ENCODE measurements at places on chromosomes 3 and 15.

- DNase-seq: no peak
Observed at GRCh38 chr3:178483704-178484103, 52.5 kb upstream of the KCNMB2 start.

DNA sequence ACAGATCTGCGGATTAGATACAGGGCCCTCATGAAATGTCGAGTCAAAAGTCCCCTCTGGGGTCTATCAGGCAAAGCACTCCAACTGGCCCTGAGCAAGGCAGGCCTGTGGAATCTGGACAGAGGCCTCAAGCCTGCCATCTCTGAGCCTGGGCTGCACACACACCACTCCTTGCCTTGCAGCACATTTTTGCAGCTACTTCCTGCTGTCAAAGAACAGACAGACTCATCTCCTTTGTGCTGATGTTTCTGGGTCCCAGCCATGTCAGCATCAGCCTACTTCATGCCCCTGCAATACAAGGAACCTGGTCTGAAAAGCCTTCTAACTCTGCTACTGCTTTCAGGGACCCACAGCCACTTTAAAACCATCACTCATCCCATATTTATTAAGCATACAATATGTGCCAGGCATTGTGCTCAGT, 60.6 kb upstream of the IL12A start:
- no peak for DNase-seq

DNA sequence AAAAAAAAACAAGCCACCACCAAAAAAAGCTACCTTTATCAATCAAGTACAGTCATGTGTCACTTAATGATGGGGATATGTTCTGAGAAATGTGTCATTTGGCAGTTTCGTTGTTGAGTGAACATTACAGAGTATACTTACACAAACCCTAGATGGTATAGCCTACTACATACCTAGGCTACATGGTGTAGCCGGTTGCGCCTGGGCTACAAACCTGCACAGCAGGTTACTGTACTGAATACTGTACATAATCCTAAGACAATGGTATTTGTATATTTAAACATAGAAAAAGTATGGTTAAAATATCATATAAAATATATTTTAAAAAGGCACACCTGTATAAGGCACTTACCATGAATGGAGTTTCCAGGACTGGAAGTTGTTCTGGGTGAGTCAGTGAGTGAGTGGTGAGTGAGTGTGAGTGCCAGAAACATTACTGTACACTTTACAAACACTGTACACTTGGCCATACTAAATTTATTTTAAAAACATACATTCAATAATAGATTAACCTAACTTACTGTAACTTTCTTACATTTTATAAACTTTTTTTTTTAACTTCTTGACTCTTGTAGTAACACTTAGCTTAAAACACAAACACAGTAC, 25.9 kb upstream of the JMJD7 start:
- DNase-seq: no peak

DNA sequence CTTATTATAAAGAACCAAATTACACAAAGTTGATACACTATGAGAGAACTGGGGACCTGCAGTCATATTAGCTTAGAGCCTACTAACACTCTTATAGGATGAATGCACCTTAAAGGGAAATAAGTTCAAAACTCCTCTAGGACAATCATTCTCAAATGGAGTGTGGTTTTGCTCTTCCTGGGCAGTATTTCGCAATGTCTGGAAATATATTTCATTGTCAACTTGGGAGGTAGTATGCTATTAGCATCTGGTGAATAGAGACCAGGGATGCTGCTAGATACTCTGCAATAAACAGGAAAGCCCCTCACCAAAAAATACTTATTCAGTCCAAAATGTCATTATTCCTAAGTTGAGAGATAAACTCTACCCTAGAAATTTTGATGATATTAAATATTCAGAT, 451.4 kb upstream of the ARPP21 start:
- DNase-seq: no peak

GRCh38 chr15:65006876-65007275, 17.2 kb upstream of the SPG21 start:
- no peak for DNase-seq

- DNase-seq: no peak
Observed at GRCh38 chr3:16887130-16887529, 2.4 kb downstream of the PLCL2 start.

- DNase-seq: no peak
Observed at GRCh38 chr3:179088306-179088705, 16.7 kb upstream of the ZMAT3 start.

DNA sequence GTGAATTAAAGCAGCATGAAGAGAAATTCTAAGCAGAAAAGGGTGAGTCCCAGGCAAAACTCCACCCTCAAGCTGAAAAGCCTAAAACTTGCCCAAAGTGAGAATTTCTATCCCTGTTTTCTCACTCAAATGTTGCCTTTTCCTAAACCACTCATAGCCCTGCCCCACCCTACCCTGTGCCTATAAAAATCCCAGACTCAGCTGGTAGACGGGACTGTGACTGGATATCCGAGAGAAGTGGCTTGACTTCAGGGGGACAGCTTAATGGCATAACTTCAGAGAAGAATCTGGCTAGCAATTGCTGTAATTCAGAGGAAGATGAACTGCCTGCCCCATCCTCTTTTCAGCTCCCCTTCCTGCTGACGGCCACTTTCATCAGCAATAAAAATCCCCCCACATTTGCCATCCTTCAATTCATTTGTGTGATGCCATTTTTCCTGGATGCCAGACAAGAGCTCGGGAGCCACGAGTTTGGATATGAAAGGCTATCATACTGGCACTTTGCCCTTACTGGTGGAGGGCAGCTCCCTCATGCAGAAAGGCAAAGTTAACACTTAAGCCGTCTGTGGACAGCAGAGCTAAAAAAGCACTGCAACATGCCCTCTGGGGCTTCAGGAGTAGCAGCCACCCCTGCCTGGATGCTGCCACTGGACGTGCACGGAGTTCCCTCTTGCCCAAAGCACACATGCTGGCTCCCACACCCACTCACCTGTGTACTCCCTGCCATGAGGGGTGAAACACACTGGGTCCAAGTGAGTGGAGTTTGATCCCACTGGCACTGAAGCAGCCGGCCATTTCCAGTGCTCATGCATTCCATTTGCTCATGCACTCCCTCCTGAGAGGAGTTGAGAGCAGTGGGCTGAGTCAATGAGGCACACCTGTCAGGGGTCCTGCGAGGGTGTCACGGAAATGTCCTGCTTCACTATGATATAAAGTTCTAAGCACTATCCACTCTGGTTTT, 670.6 kb downstream of the PLOD2 start:
- no peak for DNase-seq

- no peak for DNase-seq
Observed at GRCh38 chr3:141878326-141878725, 1.9 kb downstream of the ATP1B3 start.

GRCh38 chr15:94968133-94968532, 736.8 kb downstream of the MCTP2 start:
- DNase-seq: no peak

DNA sequence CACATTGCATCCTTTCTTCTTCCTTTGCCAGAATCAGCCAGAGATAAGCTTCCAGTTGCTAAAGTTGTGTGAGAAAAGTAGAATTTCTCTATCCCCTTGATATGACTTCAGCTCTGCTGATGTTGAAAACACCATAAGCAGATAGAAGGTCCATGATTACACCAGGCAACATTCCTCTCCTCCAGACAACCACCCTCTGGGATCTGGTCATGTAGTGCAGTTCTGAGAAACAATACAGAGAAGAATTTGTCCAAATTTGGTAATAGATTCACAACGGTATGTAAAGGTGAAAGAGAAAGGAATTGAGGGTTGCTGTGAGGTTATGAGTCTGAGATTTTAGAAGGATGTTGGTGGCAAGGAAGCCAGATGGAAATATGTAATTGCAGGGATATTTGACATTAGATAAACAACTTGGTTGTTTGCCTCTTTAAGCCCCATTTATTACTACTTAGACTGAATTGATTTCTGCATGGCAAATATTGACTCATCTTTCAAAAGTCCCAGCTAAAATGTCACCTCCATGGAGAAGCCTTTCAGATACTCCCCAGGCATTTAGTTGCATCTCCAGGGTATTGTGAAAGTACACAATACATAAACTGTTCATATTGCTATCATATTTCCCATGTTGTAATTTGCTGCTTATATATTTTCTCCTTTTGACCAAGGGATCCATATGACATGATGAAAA, 134.9 kb downstream of the GAP43 start:
- DNase-seq: no peak

DNA sequence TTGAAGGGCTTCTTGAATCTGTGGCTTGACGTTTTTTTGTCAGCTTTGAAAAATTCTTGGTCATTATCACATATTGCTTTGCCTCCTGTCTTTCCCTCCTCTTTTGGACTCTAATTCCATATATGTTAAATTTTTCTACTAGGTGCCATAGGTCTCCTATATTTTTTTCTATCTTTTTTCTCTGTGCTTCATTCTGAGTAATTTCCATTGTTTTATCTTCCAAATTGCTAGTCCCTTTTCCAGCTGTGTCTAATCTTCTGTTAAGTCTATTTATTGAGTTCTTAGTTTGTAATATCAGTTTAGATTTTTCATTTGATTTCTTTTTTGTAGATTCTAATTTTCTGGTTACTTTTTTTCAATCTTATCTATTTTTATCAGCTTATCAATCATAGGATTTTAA, 53.7 kb downstream of the CHST2 start:
- DNase-seq: no peak

DNA sequence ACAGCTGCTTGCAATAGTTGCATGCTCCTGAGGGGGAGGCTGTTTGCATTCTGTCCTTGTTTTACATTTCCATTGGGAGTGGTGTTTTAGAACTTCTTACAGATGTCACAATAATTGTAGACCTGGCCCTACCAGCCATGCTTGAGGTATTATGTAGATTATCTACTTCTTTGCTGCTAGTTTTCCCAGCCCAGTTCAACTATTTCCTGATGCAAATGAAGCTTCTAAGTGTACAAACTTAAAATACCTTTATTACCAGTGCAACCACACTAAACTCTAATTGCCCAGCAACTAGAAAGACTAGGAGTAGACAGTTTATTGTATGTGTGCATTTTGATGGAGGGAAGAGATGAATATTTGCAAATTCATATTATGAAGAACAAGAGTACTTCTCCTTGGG, 104.9 kb upstream of the MYZAP start:
- no peak for DNase-seq

DNA sequence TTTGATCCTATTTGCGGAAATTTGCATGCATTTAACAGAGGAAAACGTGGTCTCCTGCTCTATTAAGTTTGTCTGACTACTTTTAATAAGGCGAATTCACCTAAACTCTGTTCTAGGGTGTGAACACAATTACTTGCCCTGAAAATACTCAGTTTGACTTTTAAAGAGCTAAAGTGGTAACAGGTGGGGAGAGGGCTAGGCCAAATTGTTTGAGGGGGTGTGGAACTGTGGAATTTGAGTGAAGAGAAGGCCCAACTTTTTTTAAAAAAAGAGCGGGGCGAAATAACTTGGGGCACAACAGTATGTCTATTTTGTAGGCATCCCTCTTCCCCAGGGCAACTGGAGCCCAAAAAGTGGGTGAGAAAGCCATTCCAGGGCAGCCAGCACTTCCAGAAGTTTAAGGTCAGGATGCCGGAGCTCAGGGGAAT, 580 bp upstream of the FXR1 start:
- no peak for DNase-seq

GRCh38 chr3:156808025-156808424, 18.1 kb upstream of the LEKR1 start:
- no peak for DNase-seq

DNA sequence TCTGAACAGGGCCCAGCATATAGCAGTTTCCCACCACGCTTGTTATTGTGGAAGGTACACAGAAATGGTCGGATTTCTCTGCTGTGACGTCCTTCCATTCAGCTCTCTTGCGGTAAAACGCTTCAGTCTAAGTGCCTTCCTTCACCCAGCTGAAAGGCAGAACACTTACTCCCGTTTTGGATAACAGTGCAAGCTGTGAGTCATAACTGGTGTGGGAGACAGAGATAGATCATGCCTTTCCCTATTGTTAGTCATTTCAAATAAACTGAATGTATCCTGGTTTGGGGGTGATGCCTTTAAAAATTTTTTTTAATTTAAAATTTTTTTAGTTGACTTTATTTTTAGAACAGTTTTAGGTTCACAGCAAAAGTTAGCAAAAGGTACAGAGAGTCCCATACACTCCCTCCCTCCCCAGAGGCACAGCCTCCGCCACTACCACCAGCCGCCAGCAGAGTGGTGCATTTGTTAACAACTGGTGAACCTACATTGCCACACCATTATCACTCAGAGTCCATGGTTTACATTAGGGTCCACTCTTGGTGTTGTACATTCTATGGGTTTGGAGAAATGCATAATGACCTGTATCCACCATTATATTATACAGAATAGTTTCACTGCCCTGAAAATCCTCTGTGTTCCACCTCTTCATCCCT, 94.9 kb upstream of the NSMCE3 start:
- DNase-seq: no peak

- DNase-seq: no peak
Observed at GRCh38 chr3:156400062-156400461, 154.9 kb downstream of the SSR3 start.

Data from right atrium auricular region (tissue), 2 donors.